ENCODE measurements at places on chromosomes 5 and 9. TPM values are rescaled to one million over a fixed set of nuclear protein-coding genes. Genes with fewer than 3 reads are reported as not detected.

The GCNT4 gene
- not detected for total RNA-seq

The SLC6A3 gene
- total RNA-seq: not detected

The CD74 gene
- 0.17 TPM for total RNA-seq

The ENHO gene
- 5.0 TPM for total RNA-seq

The TXNDC8 gene
- not detected for total RNA-seq

The PCDHGB6 gene
- 0.10 TPM for total RNA-seq

The GBA2 gene
- total RNA-seq: 39.2 TPM

The PTCD2 gene
- 15.6 TPM for total RNA-seq

The EMB gene
- 18.5 TPM for total RNA-seq

The FLT4 gene
- 0.31 TPM for total RNA-seq

The TSPAN17 gene
- total RNA-seq: 32.8 TPM

The PCDHGA8 gene
- 0.61 TPM for total RNA-seq

The SNAPC4 gene
- total RNA-seq: 13.5 TPM

The CSF1R gene
- total RNA-seq: 2.3 TPM

The ELOVL7 gene
- 4.4 TPM for total RNA-seq

The CRAT gene
- 13.4 TPM for total RNA-seq

The F2RL2 gene
- total RNA-seq: 2.8 TPM

The NEUROG1 gene
- total RNA-seq: not detected

The TAS2R1 gene
- total RNA-seq: not detected

The MLANA gene
- total RNA-seq: not detected

The EPB41L4B gene
- 3.6 TPM for total RNA-seq

The BSPRY gene
- not detected for total RNA-seq

The INSYN2B gene
- 14.0 TPM for total RNA-seq

The IRX4 gene
- not detected for total RNA-seq

The ASPN gene
- not detected for total RNA-seq

The MARVELD2 gene
- total RNA-seq: 0.17 TPM

Data from HT1080 (cell line).